Activated CD4-positive, alpha-beta T cell treated with anti-CD3 and anti-CD28 coated beads, Interleukin-2, amount 10 ng/mL, durations not matched to agents 7 days and 5 days (primary cell): ENCODE measurements at places on chromosomes 4 and X. TPM values are rescaled to one million over a fixed set of nuclear protein-coding genes. Genes with fewer than 3 reads are reported as not detected.

DNA sequence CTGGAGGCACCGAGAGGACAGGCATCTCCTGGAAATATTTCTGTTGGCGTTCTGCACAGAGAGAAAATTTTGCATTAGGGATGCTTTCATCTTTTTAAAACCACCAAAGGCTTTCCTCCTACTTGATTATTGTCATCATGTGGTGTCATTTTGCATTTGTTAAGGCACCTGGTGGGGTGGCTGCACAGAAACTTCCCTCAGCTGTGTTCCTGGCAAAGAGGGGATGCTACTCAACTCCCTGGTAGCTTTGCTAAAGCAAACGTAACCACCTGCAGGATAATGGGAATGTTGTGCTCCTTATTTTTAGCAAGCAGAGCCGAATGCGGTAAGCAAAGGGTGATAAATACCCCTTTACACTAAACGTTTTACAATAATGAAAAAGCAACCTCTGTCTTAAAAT is 229.8 kb downstream of the STIM2 start:
- no peak for DNase-seq

GRCh38 chrX:69197690-69198089 is 32.4 kb upstream of the PJA1 start:
- no peak for DNase-seq

DNA sequence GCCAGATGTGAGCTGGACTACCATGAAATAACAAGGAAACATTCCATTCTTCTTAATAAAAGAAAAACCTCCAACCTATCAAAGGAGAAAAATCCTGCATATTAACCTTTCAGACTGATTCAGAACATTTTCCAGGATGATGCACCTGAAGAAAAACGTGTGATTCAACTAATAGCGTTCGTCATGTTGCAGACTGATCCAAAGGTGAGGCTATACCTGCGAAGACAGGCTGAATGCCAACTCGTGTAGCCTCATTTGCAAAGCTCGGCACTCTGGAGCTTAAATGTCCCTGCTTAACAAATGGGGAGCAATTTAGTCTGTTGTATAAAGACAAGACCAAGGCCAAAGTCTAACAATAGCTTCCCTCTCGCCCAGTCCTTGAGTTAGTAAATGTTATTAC is 172.0 kb upstream of the NOCT start:
- DNase-seq: no peak

DNA sequence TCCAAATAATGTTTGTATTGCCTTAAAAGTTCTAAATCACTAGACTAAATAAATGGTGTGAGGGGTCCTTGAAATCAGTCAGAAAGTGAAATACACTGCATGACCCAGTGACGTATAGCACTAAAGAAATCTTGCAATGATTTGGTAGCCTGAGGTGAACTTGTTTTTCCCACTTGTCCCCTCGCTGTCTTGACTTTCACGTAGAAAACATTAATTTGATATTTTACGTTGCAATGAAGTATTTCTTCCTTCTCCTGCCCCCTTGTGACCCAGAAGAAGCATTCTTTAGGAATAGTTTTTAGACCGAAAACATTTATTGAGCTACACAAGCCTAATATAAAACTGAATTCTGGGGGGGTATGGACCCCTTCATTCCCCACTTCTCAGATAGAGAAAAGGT is 3.7 kb downstream of the KLB start:
- no peak for DNase-seq

DNA sequence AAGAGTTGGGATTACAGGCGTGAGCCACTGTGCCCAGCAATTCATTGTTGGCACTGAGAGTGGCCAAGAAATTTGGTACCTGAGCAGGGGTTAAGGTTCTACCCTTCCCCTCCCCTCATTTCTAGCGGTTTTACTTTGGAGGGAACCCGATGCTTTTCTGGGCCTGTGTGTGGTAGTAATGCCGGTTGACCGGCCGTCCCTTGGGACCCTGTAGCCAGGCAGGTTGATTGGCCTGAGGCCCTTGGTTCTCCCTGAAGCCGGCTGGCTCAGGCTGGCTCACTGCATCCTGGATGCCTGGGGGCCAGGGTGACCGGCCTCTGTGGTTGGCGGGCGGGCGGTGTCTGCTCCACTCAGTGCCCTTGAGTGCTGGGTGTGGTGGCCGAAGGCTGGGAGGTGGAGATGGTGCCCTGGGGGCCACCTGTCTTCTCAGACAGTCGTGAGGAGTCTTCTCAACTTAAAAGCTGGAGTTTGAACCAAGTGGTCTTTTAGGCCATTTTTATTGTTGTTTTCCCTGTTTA is 45.6 kb downstream of the RGS12 start:
- no peak for DNase-seq

DNA sequence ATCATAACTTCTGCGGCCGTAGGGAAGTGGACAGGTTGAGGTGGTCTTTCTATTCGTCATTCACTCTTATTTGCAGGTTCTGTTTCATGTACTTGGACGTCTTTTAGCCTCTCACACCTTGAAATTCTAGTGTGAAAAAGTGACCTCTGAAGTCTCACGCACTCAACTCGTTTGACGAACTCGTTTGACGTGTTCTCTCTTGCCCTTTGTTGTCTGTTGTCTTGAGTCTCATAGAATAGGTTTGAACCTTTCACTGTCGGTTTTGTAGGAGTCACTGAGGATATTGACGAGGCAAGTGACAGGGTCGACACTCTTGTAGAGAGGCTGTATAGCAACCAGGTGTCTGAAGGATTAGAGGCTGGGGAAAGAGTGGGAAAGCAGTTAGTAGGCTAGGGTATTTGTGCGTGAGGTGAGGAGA is 1.1 kb upstream of the PGRMC2 start:
- DNase-seq: peak; percentile 46

DNA sequence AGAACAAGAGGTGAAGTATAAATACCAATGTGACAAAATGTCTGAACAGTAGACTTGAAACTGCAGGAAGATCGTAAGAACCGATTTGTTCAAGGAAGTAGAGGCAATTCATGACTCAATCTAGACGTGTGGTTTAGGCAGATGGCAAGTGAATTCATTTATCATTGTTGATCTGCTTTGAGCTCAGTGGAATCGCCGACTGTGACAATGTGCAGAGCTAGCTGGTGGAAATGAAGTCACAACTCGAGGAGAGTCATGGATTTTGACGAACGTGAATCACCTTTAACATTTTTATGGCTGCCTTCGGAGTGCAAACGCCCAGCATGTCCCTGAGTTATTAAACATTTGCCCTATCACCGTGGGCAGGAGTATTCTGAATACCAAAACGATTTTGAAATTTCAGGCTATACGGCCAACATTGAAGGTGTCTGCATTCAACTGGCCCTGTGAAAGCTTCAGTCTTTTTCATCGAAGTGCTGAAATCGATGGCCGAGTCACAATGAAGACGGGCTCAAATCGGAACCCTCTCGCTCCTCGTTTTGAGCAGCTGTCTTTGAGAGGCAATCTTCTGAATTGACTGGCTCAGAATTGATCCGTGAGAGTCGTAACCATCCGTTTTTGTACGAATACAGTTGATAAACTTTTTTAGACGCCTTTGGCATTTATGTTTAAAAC is 689 bp upstream of the OGT start:
- DNase-seq: peak; percentile 69

The ADGRG2 gene
- not detected for total RNA-seq

The PPEF2 gene
- 0.10 TPM for total RNA-seq
